Activated CD8-positive, alpha-beta memory T cell treated with anti-CD3 and anti-CD28 coated beads, Interleukin-2, amount 10 ng/mL, durations not matched to agents 7 days and 5 days (primary cell): ENCODE measurements at places on chromosomes 16 and 17.
A peak's percentile ranks its signal among the peaks of the same experiment; 100 is the strongest.

DNA sequence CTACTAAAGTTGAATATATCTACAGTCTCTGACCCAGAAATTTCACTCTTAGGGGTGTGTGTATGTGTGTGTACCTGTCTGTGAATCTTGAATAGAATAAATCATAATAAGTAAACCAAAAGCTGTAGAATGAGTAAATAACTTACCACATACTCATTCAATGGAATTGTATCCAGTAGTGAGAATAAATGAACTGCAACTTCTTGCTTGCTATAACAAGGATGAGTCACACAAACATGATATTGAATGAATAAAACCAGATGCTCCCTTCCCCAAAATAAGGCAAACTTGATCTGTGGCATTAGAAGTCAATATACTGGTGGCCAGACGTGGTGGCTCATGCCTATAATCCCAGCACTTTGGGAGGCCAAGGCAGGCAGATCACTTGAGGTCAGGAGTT, 259.8 kb upstream of the MON1B start:
- no peak for DNase-seq

- no peak for DNase-seq
These were observed 36.0 kb downstream of the LGALS9 start for GRCh38 chr17:27666831-27667560.

- DNase-seq = peak; percentile 59
These were observed 670 bp downstream of the TNFSF12 start for GRCh38 chr17:7549401-7550055.

- no peak for DNase-seq
These were observed 81.9 kb upstream of the TBX2 start for GRCh38 chr17:61317779-61318178.

- no peak for DNase-seq
These were observed 42.4 kb downstream of the RAI1 start for GRCh38 chr17:17723354-17724261.

- DNase-seq = no peak
These were observed 3.5 kb downstream of the PLK1 start for GRCh38 chr16:23682181-23682580.

DNA sequence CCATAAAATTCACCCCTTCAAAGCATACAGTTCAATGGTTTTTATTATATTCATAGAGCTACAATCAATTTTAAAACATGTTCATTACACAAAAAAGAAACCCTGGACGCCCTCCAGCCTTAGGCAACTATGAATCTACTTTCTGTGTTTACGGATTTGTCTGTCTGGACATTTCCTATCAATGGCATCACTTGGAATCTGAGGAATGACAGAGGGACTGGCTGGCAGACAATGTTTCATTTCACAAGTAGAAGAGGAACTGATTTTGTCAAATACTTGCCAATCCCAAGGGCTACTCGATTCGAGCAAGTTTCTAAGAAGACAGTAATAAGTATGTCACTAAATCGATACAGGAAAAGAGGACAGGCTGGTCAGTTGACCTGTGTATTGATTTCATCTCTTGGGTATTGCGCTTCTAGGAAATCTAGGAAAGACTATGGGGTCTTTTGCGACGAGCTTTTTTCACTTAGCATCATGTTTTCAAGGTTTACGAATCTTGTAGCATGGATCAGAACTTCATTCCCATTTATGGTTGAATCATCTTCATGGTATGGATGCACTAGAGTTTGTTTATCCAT, 56.6 kb downstream of the RGS9 start:
- no peak for DNase-seq

DNA sequence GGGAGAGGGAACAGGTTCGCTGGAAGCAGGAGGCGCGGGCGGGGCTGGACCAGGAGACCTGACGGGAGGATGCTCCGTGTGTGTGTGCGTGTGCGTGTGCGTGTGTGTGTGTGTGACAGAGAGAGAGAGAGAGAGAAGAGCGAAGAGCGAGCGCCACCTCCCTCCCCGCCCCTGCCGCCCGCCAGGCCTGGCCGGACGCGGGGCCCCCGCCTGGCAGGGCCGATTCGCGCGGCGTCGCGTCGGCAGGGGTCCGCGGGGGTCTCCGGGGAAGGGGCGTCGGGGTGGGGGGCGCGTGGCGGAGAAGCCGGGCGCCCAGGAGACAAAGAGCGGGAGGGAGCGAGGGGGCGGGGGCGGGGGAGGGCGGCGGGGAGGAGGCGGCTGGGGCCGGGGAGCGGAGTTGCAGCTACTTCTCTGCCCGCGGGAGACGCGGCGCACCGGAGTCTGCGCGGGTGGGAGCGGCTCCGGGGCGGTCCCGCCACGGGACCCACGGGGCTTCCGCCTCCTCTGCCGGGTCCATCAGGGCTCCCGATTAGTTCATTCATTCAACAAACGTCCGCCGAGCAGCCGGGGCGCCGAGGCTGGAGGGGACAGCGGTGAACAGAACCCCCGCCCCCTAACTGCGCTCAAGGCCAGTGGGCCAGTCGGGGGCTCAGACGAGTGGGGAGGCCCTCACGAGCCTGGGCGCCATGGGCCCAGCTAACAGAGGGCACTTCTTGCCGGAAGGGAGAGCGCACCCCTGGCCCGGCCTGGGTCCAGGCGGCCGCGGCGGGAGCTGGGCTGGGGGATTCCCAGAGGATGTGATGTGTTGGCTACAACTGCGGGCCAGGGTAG, at the start of gene SAMD14:
Gene SAMD14 (minus strand): TSS at position 433 of the 831 bp plus-strand sequence. CDS start 5,201 bp downstream, outside the sequence.
- DNase-seq = peak; percentile 61

DNA sequence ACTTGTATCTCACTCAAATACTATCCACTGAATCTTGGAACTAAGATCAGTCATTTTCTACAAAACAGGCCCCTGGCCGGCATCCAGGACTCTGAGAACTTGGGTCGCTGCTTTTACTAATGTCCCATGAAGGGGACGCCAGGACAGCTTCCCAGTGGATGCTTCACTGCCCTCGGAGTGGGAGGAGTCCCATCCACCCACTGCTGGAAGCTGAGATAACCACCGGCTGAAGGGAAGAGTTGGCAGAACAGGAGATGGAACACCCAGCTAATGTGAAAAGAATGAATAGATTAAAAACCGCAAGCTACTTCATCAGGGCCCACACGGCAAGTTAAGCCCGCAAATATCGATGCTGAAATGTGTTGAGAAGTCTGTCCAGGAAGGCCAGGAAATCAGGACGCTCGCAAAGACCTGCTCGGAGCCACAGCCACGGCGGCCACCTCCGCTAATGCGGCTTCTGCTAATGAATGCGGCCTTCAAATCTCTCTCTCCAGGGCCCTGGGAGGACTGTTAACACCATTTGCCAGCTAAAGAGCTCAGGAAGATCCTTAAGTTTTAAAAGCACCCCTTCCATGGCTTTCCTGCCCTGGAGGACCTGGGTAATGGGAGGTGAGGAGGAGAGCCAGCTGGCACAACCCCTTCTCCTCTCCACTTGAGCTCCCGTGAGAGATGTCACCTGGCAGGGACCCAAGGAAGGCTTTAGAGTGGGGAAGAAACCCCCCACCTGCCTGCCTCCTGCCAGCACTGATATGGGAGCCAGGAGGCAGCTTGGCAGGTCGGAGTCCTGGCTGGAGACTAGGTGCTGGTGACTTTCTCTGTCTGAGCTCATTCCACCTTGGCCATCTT, 226.6 kb upstream of the RPL38 start:
- DNase-seq = no peak

- DNase-seq = no peak
These were observed 3.6 kb upstream of the FBXO47 start for GRCh38 chr17:38970804-38971203.

GRCh38 chr17:77877646-77878355, 80.7 kb upstream of the TNRC6C start:
- DNase-seq = no peak

- no peak for DNase-seq
These were observed 1.8 kb downstream of the ALKBH5 start for GRCh38 chr17:18185391-18185790.

DNA sequence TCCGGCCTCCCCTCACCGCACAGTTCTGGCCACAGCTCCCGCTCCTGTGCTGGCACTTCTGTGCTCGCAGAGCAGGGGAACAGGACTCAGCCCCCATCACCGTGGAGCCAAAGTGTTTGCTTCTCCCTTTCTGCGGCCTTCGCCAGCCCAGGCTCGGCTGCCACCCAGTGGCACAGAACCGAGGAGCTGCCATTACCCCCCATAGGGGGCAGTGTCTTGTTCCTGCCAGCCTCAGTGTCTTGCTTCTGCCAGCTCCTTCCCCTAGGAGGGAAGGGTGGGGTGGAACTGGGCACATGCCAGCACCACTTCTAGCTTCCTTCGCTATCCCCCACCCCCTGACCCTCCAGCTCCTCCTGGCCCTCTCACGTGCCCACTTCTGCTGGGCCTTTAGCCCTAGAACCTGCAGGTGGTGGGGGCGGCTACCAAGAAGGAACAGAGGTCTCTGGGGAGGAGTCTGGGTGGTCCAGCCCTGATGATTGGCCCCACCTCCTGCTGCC, 645 bp upstream of the ELMO3 start:
- no peak for DNase-seq

GRCh38 chr17:16150251-16150856, 65.0 kb downstream of the NCOR1 start:
- DNase-seq = no peak

DNA sequence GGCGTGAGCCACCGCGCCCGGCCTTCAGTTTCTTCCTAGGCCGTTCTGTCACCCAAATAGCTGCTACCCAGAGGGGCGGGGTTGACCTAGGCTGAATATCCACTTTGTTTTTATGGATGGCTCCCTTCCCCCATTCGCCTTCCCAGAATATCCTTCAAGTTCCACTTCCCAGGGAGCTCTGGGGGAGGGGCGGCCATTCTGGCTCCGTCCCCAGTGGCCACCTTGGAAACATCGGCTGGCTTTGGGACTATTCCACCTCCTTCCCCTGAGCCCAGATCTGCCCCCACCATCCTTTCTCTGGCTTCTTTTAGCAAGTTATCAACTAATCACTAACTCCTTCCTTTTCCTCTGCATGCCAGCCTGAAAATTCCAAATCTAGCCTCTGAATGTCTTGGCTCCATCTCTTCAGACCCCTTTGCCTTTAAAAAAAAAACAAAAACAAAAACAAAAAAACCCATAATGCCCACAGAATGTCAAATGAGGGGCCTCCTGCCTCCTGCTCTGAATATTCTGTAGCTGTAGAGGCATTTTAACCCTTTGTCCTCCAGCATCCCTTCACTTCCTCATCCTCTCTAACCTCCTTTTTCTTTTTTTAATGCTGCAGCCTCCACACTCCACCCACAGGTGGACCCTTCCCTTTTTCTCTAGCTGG, 6.4 kb downstream of the ATP1B2 start:
- no peak for DNase-seq

DNA sequence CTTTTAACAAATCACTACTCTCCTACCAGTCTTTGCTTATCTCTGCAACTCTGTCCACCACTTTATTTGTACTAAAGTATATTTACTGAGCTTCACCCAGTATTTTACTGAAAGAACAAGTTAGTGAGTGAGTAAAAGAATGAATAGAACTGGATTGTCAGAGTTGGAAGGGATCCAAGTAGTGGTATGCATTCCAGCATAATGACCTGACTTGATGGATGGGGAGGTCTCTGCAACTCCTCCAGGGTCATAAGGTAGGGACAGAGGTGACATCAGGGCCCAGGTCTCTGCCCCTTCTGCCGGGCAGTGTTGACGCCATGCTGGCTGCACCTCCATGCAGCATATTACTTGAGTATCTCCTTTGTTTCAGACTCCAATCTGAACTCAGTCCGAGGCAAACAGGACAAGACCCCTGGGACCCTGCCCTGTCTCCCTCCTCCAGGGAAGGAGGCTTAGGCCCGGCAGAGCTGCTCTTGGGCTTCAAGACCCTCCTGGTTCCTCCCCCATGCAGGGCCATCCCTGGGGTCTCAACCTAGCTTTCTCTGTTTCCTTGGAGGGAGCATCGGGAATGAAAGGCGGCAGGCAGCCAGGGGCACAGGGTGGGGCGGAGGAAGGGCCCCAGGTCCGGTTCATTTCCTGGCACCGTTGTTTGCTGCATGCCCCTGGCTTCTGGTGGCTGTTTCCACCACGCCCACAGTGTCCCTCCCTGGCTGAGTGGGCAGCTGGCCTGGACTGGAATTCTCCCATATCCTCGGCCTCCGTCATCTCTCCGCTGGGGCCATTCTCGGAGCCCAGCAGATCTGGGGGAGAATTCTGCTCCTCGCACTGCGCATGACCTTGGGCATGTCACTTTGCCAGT, 12.4 kb upstream of the ITGA3 start:
- no peak for DNase-seq

GRCh38 chr16:83793179-83793578, 14.6 kb upstream of the HSBP1 start:
- no peak for DNase-seq

DNA sequence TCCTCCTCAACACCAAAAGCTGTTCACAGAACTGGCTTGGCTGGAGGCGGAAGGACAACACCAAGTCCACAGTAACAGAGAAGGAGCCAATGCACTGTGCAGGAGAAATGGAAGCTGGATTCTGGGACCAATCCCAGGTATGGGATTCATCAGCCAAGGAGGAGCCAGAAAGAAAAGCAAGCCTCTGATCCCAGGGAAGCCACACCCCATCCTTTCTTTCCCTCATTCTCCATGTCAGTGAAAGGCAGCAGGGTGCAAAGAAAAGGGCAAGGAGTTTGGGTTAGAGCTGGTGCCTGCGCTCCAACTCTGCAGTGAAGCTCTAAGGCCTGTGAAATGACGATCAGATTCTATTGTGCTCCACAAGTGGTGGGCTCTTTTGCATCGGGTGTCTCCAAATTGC, 11.0 kb downstream of the DCAKD start:
- no peak for DNase-seq
